Stimulated activated CD8-positive, alpha-beta memory T cell treated with anti-CD3 and anti-CD28 coated beads, Interleukin-15, amount 100 ng/mL, for 24 hours (primary cell): ENCODE measurements at places on chromosomes 6 and 20.

GRCh38 chr20:25230166-25230831 lies 17.6 kb upstream of the PYGB start:
- no peak for DNase-seq

GRCh38 chr20:57526087-57526884 lies 1.3 kb upstream of the CTCFL start:
- DNase-seq, result no peak

DNA sequence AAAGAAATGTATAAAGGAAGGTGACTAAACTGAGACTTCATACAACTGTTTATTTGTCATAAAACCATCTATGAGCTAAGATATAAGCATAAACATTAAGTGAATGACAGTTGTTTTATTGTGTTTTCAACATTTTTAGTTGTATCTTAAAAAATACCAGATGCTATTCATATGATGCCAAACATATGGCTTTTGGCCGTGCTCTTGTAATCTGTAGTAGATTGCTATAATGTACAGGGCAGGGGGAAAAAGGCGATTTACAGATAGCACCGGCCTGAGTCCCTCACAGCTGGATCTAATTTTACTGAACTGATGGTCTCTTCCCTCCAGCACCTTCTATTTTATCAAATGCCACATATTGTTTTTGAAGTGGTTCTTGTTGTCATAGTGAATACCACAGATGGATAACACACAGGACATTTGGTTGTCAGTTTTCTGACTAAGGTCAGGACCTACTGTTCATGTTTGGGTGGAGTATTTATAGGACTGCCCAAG lies 48.2 kb downstream of the CENPW start:
- no peak for DNase-seq

GRCh38 chr6:40918040-40918651 lies 120.9 kb downstream of the UNC5CL start:
- no peak for DNase-seq

- no peak for DNase-seq
Observed at GRCh38 chr20:9945408-9945807, 89.4 kb upstream of the ANKEF1 start.

DNA sequence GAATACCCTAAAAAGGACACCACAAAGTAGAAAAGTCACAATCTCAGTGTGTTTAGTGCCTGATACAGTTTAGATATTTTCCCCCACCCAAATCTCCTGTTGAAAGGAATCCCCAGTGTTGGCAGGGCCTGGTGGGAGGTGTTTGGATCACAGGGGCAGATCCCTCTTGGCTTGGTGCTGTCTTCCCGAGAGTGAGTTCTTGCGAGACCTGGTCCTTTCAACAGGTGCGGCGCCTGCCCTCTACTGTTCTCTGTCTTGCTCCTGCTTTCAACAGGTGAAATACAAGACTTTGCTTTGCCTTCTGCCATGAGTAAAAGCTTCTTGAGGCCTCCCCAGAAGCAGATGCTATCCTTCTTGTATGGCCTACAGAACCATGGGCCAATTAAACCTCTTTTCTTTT lies 534.3 kb upstream of the NRSN1 start:
- DNase-seq, result no peak

DNA sequence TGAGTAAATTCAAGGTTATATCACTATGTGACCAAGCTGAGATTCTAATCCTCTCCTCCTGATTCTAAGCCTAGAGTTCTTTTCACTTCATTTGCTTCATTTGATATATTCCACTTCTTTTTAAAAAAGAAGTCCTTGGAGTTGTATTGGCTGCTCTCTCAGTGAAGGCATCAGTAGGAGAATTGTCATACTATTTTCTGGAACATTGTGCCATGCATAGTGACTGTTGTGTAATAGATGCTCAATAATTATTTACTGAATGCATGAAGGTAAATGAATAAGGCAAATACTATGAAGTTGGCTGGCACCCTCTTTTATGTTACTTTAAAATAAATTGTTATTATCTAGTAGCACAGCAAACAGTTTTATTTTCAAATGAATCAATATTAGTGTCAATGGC lies 189.4 kb downstream of the MTFR2 start:
- DNase-seq, result no peak

GRCh38 chr6:143370812-143371370 lies 79.6 kb downstream of the ADAT2 start:
- no peak for DNase-seq

DNA sequence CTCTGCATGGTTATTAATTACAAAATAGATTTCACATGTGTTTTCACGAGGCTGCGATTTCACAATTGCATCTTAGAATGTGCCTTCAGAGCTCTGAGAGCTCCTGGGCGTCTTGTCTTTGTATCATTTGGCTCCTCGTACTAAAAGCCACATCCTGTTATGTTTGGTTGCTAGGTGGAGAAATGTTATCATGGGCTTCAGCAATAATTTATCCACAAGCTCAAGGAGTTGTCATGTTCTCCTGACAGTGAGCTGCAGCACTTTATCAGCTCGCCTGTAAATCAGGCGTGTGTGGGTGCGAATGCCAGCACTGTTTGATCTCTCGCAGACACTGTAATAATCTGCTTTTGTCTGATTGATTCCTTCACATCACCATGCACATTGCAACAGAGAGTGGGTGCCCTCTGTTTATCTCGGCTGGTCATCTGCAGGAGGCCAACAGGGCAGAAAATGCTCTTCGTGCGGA lies 218.6 kb upstream of the ZFP64 start:
- no peak for DNase-seq

- no peak for DNase-seq
Observed at GRCh38 chr6:45009576-45009975, 318.6 kb upstream of the RUNX2 start.

DNA sequence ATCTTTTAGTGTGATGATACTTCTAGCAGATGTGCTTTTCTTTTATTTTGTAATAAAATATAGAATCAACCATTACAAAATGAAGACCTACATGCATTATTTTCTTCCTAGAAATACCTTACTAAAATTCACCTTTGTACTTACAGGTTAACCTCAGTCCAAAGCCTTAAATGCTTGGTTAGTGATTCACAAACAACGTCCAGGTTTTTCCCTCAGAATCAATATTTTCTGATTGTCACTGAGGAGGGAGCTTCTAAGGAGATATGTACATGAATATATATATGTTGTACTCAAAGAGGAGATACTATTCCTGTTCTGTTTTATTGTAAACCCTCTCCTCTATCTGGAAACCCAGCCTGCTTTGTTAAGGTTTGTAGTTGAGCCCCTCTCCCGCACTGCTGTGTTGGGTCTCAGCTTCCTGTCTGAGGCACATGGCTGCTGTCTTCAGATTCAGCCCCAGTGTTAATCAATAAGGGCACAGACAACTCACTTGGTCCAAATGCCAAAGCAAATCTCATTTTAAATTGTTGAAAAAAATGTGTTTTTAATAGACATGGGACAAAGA lies 33.9 kb upstream of the HS3ST5 start:
- DNase-seq, result no peak

GRCh38 chr6:143099647-143100046 lies 39.0 kb downstream of the AIG1 start:
- no peak for DNase-seq

DNA sequence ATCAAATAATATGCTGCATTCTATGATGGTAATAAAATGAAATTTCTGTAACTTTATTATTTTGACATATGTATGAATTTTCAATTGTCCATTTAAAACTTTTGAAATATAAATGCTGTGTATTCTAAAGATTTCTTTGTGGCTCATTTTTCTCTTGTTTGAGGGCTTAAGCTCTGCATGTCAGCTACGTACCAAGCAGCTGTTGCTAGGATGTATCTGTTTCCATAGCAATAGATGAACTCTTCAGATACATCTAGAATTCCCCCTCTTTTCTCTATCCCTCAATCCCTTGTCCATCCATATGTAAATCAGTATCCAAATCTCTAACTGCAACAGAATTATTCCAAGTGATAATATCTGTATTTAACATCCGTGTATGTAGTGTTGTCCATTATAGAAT lies 76.5 kb upstream of the OPRM1 start:
- no peak for DNase-seq

DNA sequence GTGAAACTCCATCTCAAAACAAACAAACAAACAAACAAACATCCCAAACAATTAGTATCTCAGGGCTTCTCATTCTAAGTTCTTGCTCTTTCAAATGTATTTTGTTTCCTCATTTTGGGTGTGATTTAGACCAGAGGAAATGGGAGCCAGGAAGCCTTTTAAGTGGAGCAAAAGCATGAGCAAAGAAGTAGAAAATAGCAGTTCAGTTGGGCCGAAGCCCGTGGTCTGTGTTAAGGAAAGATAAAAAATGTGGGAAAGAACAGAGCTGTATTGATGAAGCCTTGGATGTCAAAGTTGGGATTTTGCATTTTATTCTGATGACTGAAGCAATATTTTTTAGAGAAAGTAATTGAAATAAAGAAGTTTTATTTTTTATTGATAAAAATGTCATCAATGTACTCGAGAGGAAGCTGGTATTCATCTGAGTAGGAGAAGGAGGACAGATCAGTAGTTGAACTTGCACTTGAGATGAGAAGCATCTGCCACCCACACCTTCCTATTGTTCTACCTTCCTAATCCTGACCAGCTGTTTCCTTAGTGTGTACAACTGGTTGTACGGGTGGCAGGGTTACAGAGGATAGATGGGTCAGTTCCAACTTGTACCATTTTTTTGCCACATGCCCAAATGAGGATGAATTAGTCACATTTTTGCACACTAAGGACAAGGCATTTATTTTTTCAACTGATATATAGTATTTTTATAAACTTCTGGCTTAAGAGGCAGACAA lies 56.1 kb downstream of the KIAA0408 start:
- DNase-seq, result no peak
